ENCODE measurements at places on chromosomes 7 and 10.

- H3K36me3 ChIP-seq, result no peaks in the 10 kb centered on the region
- H3K27ac ChIP-seq, result peak overlapping the region; percentile 86
- H3K27me3 ChIP-seq, result no peaks in the 10 kb centered on the region
- peak overlapping the region; percentile 87 for H3K4me3 ChIP-seq
These were observed 105.5 kb upstream of the ZNF438 start for GRCh38 chr10:31136930-31137885.

GRCh38 chr7:15618275-15618674 is 56.5 kb upstream of the AGMO start:
- no peak for DNase-seq
- no peaks in the 10 kb centered on the region for H3K4me1 ChIP-seq
- no peak overlapping the region for H3K4me3 ChIP-seq
- H3K27me3 ChIP-seq, result no peaks in the 10 kb centered on the region
- no peak overlapping the region for H3K27ac ChIP-seq

- H3K4me3 ChIP-seq, result no peak overlapping the region
- H3K27ac ChIP-seq, result no peak overlapping the region
- peaks cover 19% of the 10 kb centered on the region for H3K4me1 ChIP-seq
- no peaks in the 10 kb centered on the region for H3K27me3 ChIP-seq
- H3K36me3 ChIP-seq, result peaks cover 2% of the 10 kb centered on the region
These were observed 90.9 kb upstream of the SMNDC1 start for GRCh38 chr10:110395350-110396283.

DNA sequence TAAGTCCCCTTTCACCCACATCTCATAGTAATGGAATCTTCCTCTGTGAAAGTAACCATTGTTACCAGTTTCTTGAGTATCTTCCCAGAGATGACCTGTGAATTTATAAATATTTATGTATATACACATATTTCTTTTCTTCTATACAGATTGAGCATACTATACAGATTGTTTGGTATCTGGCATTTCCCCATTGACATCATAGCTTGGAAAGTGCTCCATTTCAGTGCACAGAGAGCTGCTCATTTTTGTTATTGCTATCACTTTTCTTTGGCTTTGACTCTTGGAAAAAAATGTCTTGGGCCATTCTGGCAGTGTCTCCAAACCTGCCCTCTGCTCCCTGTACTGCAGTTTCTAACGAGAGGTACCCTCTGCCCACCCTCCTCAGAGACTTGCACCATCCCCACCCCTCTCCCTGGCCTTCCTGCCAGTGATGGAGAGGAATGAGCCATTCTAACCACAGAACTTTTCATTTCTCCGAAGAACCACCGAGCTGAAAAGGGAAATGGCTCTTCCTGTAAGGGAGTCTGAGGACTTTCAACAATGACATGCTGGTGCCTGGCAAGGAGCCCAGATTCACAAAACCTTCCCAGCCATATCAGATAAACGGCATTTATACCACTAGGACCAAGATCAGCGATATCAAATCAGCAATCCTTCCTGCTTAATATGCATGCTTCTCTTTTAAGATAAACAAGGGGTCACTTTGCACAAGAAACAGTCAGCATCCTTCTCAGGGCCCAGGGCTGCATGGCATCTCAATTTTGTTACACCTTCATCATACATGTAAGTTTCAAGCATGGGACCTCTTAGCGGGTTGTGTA is 19.7 kb upstream of the CCSER2 start:
- peak overlapping the region; percentile 72 for H3K4me3 ChIP-seq
- peaks cover 17% of the 10 kb centered on the region for H3K27me3 ChIP-seq
- peaks cover 37% of the 10 kb centered on the region for H3K4me1 ChIP-seq

DNA sequence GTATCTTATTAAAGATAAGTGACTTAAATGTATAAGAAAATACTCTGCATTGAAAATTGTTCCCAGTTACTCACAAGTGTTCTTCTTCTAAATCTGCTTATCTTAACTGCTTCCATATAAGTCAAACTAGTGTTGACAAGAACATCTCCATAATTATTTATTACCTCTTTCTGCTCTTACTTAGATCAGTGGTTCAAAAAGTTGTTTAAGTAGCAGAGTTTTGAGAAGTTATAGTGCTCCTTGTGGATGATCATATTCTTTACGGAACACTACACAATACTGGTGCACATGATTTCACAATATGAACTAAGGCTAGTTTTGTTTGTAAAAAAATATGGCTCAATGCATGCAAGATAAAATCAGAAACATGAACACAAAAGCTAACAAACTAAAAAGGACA is 168.4 kb downstream of the SEMA3D start:
- no peaks in the 10 kb centered on the region for H3K4me1 ChIP-seq
- H3K4me3 ChIP-seq, result no peak overlapping the region
- no peak overlapping the region for H3K27ac ChIP-seq
- H3K36me3 ChIP-seq, result no peaks in the 10 kb centered on the region

DNA sequence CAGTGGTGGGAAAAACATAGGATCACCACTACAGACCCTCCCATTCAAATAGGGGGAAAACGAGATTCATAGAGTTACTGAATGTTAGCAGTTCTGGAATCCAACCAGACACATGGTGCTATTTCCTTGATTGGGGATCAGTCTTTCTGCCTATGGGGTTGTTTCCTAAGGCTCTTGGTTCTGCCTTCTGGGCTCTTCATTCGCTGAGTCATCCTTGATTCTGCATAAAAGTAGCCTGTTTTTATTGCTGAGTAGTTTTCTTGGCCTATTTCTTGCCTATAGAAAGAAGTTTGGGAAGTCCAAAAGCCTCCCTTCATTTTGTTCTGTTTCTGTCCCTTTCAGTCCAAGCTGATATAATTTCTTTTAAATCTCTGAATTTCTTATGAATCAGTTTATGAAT is 99.3 kb upstream of the OIT3 start:
- DNase-seq, result no peak
- no peaks in the 10 kb centered on the region for H3K36me3 ChIP-seq
- no peak overlapping the region for H3K27ac ChIP-seq
- no peak overlapping the region for H3K4me3 ChIP-seq
- no peaks in the 10 kb centered on the region for H3K27me3 ChIP-seq

DNA sequence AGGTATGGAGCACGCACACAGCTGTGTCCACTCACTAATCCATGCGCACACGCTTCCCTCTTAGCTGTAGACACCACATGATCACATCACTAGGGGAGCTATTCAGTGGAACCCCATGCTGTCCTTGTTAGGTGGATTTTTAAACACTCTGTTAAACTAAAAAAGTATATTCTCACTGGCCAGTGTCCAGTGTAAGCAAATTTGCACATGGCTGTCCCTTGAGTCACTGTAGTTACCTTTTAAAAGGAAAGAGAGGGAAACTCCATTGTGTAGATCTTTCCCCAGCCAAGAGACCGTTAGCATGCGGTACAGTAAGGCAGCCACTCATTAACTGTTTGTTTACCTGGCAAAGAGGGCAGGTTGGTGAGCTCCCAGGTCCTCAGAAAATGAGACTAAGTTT is 81.6 kb upstream of the INSYN2A start:
- peaks cover 29% of the 10 kb centered on the region for H3K27me3 ChIP-seq
- H3K36me3 ChIP-seq, result no peaks in the 10 kb centered on the region
- H3K27ac ChIP-seq, result no peak overlapping the region
- no peak overlapping the region for H3K4me3 ChIP-seq

- no peak overlapping the region for H3K4me3 ChIP-seq
- no peaks in the 10 kb centered on the region for H3K27me3 ChIP-seq
- H3K36me3 ChIP-seq, result peaks cover 9% of the 10 kb centered on the region
- no peaks in the 10 kb centered on the region for H3K4me1 ChIP-seq
- DNase-seq, result no peak
- H3K27ac ChIP-seq, result no peak overlapping the region
These were observed 213.0 kb upstream of the PLXNA4 start for GRCh38 chr7:132789281-132789680.

GRCh38 chr10:36091007-36091406 is 448.9 kb upstream of the FZD8 start:
- H3K36me3 ChIP-seq, result no peaks in the 10 kb centered on the region
- H3K4me3 ChIP-seq, result no peak overlapping the region
- DNase-seq, result no peak
- H3K27me3 ChIP-seq, result no peaks in the 10 kb centered on the region
- no peak overlapping the region for H3K27ac ChIP-seq

DNA sequence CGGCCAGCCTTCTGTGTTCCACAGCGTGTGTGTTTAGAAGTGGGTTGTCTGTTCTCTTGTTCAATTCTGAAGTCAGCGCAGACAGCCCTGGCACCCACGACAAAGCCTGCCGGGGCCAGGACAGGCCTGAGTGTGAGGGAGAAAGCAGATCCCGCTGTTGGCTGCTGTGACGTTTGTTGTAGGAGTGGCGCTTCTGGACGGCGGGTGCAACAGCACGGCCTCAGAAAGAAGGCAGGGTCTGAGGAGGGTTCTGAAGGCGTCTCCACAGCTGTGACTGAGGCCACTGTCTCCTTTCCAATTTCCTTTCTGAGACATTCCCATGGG is 76.2 kb downstream of the VIPR2 start:
- DNase-seq, result no peak
- no peaks in the 10 kb centered on the region for H3K36me3 ChIP-seq
- H3K4me3 ChIP-seq, result no peak overlapping the region
- H3K27ac ChIP-seq, result peak overlapping the region; percentile 20
- H3K4me1 ChIP-seq, result peaks cover 30% of the 10 kb centered on the region
- no peaks in the 10 kb centered on the region for H3K27me3 ChIP-seq

- H3K27ac ChIP-seq, result no peak overlapping the region
- no peaks in the 10 kb centered on the region for H3K4me1 ChIP-seq
- no peak for DNase-seq
- no peaks in the 10 kb centered on the region for H3K36me3 ChIP-seq
- H3K27me3 ChIP-seq, result no peaks in the 10 kb centered on the region
- H3K4me3 ChIP-seq, result no peak overlapping the region
These were observed 206.9 kb downstream of the WDR11 start for GRCh38 chr10:121058082-121058481.

DNA sequence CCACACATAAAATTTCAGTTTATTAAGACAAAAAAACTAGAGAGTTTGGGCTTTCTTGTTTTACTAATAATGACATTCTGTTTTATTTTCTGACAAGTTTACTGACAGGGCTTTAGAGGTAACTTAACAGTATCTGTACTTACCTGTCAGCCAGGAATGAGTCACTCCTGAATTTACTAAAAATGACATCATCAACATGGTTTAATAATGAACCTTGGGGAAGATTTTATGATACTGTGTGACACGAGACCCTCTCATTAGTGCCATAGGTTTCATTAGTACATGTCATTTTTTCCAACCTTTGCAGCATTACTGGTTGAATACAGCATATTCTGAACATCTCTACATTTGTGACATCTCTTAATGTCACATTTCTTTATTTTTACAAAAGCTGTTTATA is 131.1 kb downstream of the KCND2 start:
- no peaks in the 10 kb centered on the region for H3K4me1 ChIP-seq
- H3K36me3 ChIP-seq, result no peaks in the 10 kb centered on the region
- no peak for DNase-seq
- no peaks in the 10 kb centered on the region for H3K27me3 ChIP-seq
- no peak overlapping the region for H3K4me3 ChIP-seq
- H3K27ac ChIP-seq, result no peak overlapping the region

GRCh38 chr10:70676511-70676910 is 4.2 kb downstream of the ADAMTS14 start:
- H3K27ac ChIP-seq, result no peak overlapping the region
- H3K36me3 ChIP-seq, result no peaks in the 10 kb centered on the region
- H3K4me3 ChIP-seq, result no peak overlapping the region
- no peak for DNase-seq

DNA sequence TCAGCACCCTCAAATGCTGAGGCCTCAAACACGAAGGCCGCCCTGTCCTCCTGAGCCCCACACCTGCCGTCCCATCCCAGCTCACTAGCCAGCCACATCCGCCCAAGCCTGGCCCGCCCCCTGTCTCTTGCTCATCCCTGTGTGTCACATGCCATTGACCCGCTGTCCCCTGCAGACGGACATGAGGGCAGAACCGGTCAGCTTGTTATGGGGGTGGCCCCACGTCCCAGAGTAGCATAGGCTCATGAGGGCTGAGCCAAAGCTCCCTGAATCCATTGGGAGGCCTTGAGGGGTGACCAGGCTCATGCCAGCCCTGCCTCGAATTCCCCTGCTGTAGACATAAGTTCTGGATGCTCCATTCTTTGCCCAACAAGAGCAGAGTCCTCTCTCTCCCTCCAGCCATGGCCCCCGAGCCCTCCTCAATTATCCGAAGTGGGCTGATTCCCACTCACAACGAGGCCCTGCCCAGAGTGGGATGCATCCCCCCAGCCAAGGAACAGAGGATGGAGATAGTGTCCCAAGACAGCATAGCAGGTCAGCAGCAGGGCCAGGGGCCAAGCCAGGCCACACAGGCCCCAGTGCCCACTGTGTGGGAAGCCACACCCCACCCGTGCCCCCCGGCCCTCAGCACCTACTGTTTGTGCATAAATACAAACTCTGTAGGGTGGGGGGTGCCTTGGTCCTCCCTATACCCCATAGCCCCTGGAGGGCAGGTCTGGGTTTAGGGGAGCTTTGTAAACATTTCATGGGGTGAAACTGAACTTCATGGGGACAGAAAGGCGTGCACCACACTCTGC is 42.1 kb downstream of the EBF3 start:
- H3K27me3 ChIP-seq, result no peaks in the 10 kb centered on the region
- H3K27ac ChIP-seq, result no peak overlapping the region
- DNase-seq, result no peak

DNA sequence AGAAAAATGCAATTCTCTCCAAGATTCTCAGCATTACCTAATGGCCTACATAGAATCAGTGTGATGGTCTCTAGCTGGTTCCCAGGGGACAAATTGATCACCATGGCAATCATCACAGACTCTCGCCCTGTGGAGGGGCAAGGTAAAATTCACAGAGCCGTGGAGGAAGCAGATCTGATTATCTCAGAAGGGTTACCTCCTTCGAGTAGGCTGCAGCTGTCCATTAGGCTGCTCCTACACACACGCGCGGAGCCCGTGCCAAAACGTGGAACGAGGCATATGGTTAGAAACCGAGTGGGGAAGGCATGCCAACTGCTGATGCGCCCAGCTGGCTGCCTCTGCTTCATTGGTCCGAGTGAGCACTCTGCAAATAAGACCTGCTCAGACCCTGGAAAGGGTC is 52.8 kb upstream of the PTER start:
- H3K4me3 ChIP-seq, result no peak overlapping the region
- no peak overlapping the region for H3K27ac ChIP-seq
- no peaks in the 10 kb centered on the region for H3K27me3 ChIP-seq
- no peaks in the 10 kb centered on the region for H3K36me3 ChIP-seq

DNA sequence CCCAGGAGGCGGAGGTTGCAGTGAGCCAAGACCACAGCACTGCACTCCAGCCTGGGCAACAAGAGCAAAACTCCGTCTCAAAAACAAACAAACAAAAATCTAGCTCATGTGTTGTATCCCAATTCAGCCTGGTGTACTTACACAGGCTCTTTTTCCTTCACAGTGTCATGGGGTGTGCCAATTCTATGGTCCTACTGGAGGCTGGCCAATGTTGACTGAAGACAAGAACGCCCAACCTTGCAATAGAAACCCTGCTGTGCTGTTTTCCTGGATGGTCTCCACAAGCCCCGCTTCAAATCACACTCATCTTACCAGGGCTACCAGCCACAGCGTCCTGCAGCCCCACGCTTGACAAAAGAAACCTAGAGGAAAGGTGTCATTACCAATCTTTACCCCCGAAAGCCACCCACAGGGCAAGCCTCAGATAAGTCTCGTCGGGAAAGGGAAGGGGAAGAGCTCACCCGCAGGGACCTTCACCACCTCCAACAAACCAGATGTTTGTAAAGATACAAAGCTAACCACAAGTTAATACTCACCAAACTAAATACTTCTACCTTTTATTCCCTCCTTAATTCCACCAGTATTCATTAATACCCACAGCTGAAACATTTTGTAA is 64.8 kb downstream of the TNS3 start:
- no peaks in the 10 kb centered on the region for H3K4me1 ChIP-seq
- no peak overlapping the region for H3K27ac ChIP-seq
- no peak overlapping the region for H3K4me3 ChIP-seq
- H3K27me3 ChIP-seq, result no peaks in the 10 kb centered on the region

- no peaks in the 10 kb centered on the region for H3K36me3 ChIP-seq
- H3K27me3 ChIP-seq, result peaks cover 3% of the 10 kb centered on the region
- no peak overlapping the region for H3K4me3 ChIP-seq
- H3K27ac ChIP-seq, result no peak overlapping the region
These were observed 149.2 kb downstream of the PTEN start for GRCh38 chr10:88012641-88013040.

Data from T-helper 2 cell treated with Interferon-gamma antibody and Interleukin-4, amounts not matched to agents 5 μg/mL and 100 μg/mL, for 36 hours (primary cell).